ENCODE measurements at places on chromosomes 2 and 18. TPM values are rescaled to one million over a fixed set of nuclear protein-coding genes. Genes with fewer than 3 reads are reported as not detected.

GRCh38 chr18:5975111-5976002, 80.0 kb upstream of the TMEM200C start:
- no peak overlapping the region for H3K27ac ChIP-seq
- peak; percentile 10 for DNase-seq
- H3K27me3 ChIP-seq, result no peaks in the 10 kb centered on the region
- no peaks in the 10 kb centered on the region for H3K36me3 ChIP-seq
- no peak overlapping the region for H3K4me3 ChIP-seq
- peaks cover 24% of the 10 kb centered on the region for H3K4me1 ChIP-seq

GRCh38 chr2:88320076-88320773, 132.3 kb downstream of the FOXI3 start:
- H3K27me3 ChIP-seq, result no peaks in the 10 kb centered on the region
- DNase-seq, result no peak
- no peaks in the 10 kb centered on the region for H3K36me3 ChIP-seq
- no peak overlapping the region for H3K4me3 ChIP-seq

DNA sequence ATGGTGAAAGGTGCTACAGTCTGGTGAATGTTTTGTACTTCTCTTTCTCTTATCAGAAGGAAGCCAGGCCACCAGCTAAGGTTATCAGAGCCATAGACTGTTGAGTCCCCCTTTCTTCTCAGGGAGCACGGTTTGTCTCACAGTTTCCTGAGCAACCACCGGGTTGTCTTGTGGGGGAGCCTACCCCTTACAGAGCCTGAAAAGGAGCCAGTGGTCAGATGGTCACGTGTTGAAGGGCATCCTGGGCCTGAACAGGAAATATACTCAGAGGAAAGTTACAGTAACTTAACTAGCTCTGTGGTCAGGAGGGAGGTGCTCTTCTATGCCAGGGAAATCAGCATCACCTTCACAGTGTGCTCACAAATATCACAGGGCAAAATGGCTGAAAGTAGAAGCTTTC, 11.6 kb downstream of the CD28 start:
- no peaks in the 10 kb centered on the region for H3K27me3 ChIP-seq
- DNase-seq, result no peak

Gene RGPD3
- polyA plus RNA-seq, result 0.16 TPM

Gene GRB14
- not detected for polyA plus RNA-seq

DNA sequence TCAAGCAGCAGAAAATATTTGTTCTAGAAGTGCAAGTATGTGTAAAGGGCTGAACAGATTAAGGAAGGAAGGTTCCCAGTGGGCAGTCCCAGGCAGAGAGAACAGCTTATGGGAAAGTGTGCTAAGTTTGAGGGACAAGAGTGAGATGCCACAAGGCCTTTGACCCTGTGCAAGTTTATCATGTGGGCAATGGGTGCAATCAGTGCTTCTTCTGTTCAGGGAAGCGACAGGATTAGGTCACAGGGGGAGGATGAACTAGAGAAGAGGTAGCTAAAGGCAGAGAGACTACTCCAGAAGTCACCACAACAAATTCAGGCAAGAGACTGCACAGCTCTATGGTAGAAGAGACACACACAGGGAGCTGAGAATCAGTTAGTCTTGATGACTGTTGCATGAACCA, 44.3 kb downstream of the LPIN2 start:
- peak overlapping the region; percentile 89 for H3K27ac ChIP-seq
- H3K4me3 ChIP-seq, result no peak overlapping the region
- DNase-seq, result peak; percentile 34

GRCh38 chr2:26461601-26462023, 16.3 kb downstream of the OTOF start:
- no peaks in the 10 kb centered on the region for H3K4me1 ChIP-seq
- H3K27ac ChIP-seq, result no peak overlapping the region
- H3K27me3 ChIP-seq, result no peaks in the 10 kb centered on the region
- H3K4me3 ChIP-seq, result no peak overlapping the region
- no peaks in the 10 kb centered on the region for H3K36me3 ChIP-seq

DNA sequence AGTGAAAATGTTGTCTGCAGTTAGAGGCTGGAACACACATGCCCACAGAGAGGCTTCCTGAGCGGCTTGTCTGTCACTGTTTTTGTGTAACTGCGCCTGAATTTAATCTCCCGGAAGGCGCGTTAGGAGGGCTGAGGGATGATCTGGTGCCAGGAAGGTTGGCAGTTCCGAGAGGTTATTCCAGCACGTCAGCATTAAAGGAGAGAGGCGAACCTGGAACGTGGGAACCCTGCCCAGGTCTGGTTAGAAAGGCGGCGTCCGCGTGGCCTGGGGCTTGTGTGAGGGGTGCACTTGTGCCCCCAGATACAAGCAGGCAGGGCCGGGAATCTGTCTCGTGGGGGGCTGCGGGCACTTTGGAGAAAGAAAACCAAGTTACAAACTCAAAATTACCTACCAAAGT, 75.3 kb downstream of the NFATC1 start:
- H3K27me3 ChIP-seq, result no peaks in the 10 kb centered on the region
- no peak for DNase-seq
- H3K4me1 ChIP-seq, result peaks cover 26% of the 10 kb centered on the region
- no peak overlapping the region for H3K4me3 ChIP-seq

DNA sequence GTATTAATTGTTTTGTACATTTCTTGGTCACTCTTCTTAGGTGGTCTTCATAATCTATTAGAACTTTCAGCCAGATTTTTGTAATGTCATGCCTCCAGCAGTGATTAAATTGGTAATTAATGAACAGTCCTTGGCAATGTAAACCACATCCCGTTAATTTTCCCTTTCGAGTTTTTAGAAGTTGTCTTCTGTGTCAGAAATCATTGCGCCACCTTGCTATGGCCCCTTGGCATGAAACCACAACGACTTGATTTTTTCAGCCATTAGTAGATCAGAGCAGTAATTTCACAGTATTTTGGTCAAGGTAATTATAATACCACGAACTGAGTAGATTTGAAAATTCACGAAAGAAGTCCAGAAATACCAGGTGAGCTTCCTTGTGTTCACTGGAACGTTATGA, 86.0 kb upstream of the OTX1 start:
- no peak overlapping the region for H3K4me3 ChIP-seq
- H3K4me1 ChIP-seq, result no peaks in the 10 kb centered on the region
- H3K27me3 ChIP-seq, result no peaks in the 10 kb centered on the region
- H3K27ac ChIP-seq, result no peak overlapping the region
- H3K36me3 ChIP-seq, result peaks cover 1% of the 10 kb centered on the region

- H3K27me3 ChIP-seq, result no peaks in the 10 kb centered on the region
- no peaks in the 10 kb centered on the region for H3K4me1 ChIP-seq
- DNase-seq, result no peak
- H3K4me3 ChIP-seq, result no peak overlapping the region
- no peaks in the 10 kb centered on the region for H3K36me3 ChIP-seq
- H3K27ac ChIP-seq, result no peak overlapping the region
Observed at GRCh38 chr2:62561586-62561985, 55.6 kb upstream of the TMEM17 start.

GRCh38 chr18:9108911-9109310, 6.4 kb downstream of the NDUFV2 start:
- peaks cover 94% of the 10 kb centered on the region for H3K4me1 ChIP-seq
- DNase-seq, result no peak
- H3K27ac ChIP-seq, result peak overlapping the region; percentile 99
- no peak overlapping the region for H3K4me3 ChIP-seq

- no peaks in the 10 kb centered on the region for H3K4me1 ChIP-seq
- H3K36me3 ChIP-seq, result no peaks in the 10 kb centered on the region
- peaks cover under 1% of the 10 kb centered on the region for H3K27me3 ChIP-seq
- no peak for DNase-seq
- no peak overlapping the region for H3K27ac ChIP-seq
Observed at GRCh38 chr2:17593841-17594491, 53.5 kb downstream of the VSNL1 start.

DNA sequence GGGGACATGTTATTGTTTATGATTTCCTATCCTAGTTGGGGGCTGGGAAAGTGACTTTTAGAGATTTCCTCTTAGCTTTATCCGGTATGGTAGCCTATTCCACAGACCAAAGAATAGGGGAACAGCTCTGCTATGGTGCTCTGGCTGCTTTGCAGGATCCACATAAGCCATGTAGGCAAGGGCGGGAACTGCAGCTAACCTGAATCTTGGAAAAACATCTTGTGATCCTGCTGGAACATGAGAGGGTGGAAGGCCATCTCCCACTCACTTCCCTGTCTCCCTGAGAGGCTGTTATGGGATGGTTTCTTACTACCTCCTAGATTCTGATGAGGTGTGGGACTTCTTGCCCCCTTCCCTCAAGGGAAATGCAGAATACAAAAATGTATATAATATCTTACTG, 2.0 kb upstream of the DARS1 start:
- H3K4me1 ChIP-seq, result peaks cover 15% of the 10 kb centered on the region
- DNase-seq, result no peak
- H3K36me3 ChIP-seq, result no peaks in the 10 kb centered on the region
- H3K27ac ChIP-seq, result no peak overlapping the region
- H3K4me3 ChIP-seq, result no peak overlapping the region
- no peaks in the 10 kb centered on the region for H3K27me3 ChIP-seq

Gene CNDP1
- 0.12 TPM for polyA plus RNA-seq

Gene UGT1A8
- not detected for polyA plus RNA-seq

GRCh38 chr2:46679761-46680160, 200.4 kb downstream of the TMEM247 start:
- H3K27me3 ChIP-seq, result no peaks in the 10 kb centered on the region
- no peaks in the 10 kb centered on the region for H3K36me3 ChIP-seq
- no peak for DNase-seq
- H3K27ac ChIP-seq, result no peak overlapping the region

GRCh38 chr2:240985881-240986786, 12.3 kb upstream of the SNED1 start:
- no peak for DNase-seq
- H3K4me1 ChIP-seq, result peaks cover 4% of the 10 kb centered on the region
- H3K4me3 ChIP-seq, result no peak overlapping the region
- no peak overlapping the region for H3K27ac ChIP-seq
- no peaks in the 10 kb centered on the region for H3K36me3 ChIP-seq

GRCh38 chr2:5287558-5288334, 404.4 kb upstream of the SOX11 start:
- no peaks in the 10 kb centered on the region for H3K4me1 ChIP-seq
- H3K4me3 ChIP-seq, result no peak overlapping the region
- H3K27ac ChIP-seq, result no peak overlapping the region
- no peak for DNase-seq

DNA sequence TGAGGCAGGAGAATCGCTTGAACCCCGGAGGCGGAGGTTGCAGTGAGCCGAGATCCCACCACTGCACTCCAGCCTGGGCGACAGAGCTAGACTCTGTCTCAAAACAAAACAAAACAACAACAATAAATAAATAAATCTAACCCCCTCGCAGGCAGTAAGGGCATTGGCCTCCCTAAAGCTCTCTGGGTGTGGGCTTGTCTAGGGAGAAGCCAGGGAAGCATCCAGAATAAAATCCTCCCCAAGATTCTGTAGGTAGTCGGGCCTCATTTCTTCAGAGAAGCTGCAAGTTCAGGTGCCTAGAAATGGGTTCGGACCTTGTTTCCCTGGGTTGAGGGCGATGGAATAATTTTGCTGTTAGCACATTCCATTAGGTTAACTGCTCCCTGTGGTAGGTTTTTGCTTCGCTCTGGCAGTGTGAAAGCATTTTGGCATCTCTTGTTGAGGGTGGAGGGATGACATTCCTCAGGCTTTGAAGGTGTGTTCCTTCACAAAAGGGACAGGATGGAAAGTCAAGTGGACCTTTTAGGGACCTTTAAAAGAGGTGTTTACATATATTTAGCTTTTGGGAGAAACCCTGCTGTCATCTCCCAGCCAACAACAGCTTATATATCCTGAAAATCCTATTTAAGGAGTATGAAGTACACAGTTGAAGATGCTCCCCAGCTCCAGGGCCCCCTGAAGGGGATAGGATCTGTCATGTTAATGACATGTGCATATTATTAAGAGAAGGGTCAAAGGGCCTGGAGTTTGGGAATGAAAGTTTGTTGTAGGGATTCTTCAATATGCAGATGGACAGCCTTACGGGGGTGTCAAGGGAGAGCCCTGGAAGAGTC, 17.7 kb downstream of the MYCN start:
- H3K4me3 ChIP-seq, result no peak overlapping the region
- H3K36me3 ChIP-seq, result no peaks in the 10 kb centered on the region
- H3K27ac ChIP-seq, result no peak overlapping the region
- DNase-seq, result no peak

DNA sequence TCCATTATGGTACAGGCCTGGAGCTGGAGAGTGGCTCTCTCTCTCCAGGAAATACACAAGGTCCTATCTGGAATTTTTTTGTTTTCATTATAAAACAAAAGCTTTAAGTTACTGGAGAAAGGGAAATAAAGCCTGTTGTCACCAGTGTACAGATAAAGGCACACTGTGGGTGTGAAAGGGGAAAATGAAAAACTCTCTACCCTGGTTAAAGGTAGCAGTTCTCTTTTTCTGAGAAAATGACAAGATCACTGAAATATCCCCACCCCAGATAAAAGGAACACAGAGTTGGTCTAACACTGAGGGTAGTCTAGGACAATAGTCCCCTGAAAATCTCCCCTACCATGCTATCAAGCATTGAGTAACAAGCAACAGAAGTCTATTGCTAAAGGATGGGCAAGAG, 438.7 kb downstream of the MBD2 start:
- no peaks in the 10 kb centered on the region for H3K27me3 ChIP-seq
- no peak overlapping the region for H3K4me3 ChIP-seq
- H3K4me1 ChIP-seq, result no peaks in the 10 kb centered on the region

- H3K27ac ChIP-seq, result no peak overlapping the region
- H3K4me1 ChIP-seq, result no peaks in the 10 kb centered on the region
- H3K4me3 ChIP-seq, result no peak overlapping the region
- DNase-seq, result no peak
Observed at GRCh38 chr18:681985-682384, 24.5 kb downstream of the TYMS start.

Gene VWA3B
- not detected for polyA plus RNA-seq

Gene OR6B2
- not detected for polyA plus RNA-seq

DNA sequence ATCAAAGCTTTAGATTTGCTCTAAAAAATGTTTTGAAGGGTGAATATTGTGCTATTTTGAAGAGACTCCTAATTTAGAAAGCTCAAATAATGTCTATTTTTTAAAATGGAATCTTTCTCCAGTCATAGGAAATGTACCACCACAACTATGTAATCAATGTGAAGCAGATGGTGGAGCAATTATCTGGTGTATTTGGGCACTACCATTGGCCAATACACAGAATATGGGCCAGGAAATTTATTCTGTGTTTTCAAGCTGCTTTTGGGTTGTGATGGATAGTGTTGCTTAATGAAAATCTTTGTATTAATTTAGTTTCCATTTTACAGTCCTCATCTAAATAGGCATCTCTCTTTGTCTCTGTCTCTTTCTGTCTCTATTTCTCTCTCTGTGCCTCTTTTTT, 17.1 kb upstream of the VWC2L start:
- no peaks in the 10 kb centered on the region for H3K27me3 ChIP-seq
- H3K27ac ChIP-seq, result no peak overlapping the region
- H3K36me3 ChIP-seq, result no peaks in the 10 kb centered on the region
- H3K4me1 ChIP-seq, result no peaks in the 10 kb centered on the region
- DNase-seq, result no peak
- no peak overlapping the region for H3K4me3 ChIP-seq
